ENCODE measurements at places on chromosomes 1 and 21. TPM values are rescaled to one million over a fixed set of nuclear protein-coding genes. Genes with fewer than 3 reads are reported as not detected.

The OR2W3 gene
- not detected for total RNA-seq

The NHLH1 gene
- total RNA-seq, result not detected

The FCRL1 gene
- not detected for total RNA-seq

The GPR37L1 gene
- total RNA-seq, result 0.25 TPM

The CFAP107 gene
- not detected for total RNA-seq

The CD247 gene
- total RNA-seq, result 0.89 TPM

The A3GALT2 gene
- not detected for total RNA-seq

The SLAMF1 gene
- total RNA-seq, result 0.40 TPM

The CFHR1 gene
- 0.17 TPM for total RNA-seq

The TNFRSF1B gene
- total RNA-seq, result 4.7 TPM

The PRRX1 gene
- total RNA-seq, result 1.1 TPM

The MAP10 gene
- total RNA-seq, result 2.0 TPM

The EXTL2 gene
- total RNA-seq, result 3.6 TPM

The RASSF5 gene
- 13.2 TPM for total RNA-seq
